ENCODE measurements at places on chromosomes 1 and 21.

DNA sequence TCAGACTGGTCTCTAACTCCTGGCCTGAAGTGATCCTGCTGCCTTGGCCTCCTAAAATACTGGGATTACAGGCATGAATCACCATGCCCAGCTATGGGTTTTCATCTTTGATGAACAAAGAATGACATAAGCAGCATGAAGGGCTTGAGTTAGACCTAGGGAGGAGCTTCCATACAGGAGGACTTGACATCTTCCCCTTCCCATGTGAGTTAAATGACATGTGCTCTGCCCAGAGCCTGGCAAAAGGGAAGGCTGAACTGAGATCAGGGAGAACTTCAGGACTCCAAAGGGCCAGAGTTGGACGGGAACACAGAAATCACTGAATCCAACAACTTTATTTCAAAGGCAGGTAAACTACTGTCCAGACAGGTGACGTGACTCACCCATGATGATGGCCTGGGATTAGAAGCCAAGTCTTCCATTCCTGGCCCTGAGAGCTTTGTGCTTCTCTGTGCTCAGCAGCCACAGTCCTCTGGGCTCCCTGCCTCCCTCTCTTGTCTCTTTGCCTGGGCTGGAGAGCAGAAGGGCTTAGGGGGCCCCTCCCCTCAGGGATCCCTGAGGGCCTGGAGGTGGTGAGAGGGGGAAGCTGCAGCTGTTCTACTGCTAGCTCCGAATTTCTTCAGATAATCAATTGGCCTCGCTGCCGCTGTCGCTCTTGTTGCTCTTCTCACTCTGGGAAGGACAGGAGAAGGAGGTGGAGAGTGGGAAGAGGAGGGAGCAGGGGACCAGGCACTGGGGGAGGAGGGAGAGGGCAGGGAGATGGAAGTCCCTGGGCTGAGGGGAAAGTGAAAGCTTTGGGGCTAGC lies 7.6 kb downstream of the NHLH1 start:
- DNase-seq, result no peak

GRCh38 chr1:109718495-109718894 lies 6.4 kb downstream of the GSTM5 start:
- no peak for DNase-seq

GRCh38 chr1:177311586-177311985 lies 140.8 kb downstream of the BRINP2 start:
- DNase-seq, result no peak

DNA sequence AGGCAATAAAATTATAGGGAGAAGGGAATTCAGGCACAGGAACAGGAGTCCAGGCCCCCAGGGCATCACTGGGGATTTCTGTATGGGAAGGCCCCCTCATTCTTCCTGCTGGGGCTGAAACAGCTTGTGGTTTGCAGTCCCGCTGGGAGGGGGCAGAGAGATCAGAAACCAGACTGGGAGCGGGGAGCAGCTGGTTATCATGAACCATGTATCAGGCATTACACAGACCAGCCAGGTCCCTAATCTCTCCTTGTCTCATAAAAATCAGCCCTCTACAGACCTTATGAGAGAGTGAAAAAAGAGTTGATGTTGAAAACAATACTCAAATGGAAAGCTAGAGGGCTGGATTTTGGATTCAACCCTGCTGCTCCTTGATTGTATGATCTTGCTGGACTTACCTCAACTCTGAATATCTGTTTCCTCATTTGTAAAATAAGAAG lies 93.4 kb upstream of the F3 start:
- DNase-seq, result no peak

Measured in activated CD8-positive, alpha-beta memory T cell treated with anti-CD3 and anti-CD28 coated beads for 1 hour (primary cell).